AG04449 (cell line): ENCODE measurements at places on chromosomes 6 and 20.

- DNase-seq = no peak
Observed at GRCh38 chr6:29517245-29517644, 29.5 kb upstream of the MAS1L start.

- no peak for DNase-seq
Observed at GRCh38 chr6:89475634-89476033, 42.7 kb downstream of the ANKRD6 start.

GRCh38 chr6:156988276-156989158, 211.3 kb downstream of the ARID1B start:
- no peak for DNase-seq

GRCh38 chr20:13336308-13337089, 115.4 kb downstream of the ISM1 start:
- no peak for DNase-seq

- DNase-seq = no peak
Observed at GRCh38 chr6:1422290-1422689, 32.9 kb downstream of the FOXF2 start.

DNA sequence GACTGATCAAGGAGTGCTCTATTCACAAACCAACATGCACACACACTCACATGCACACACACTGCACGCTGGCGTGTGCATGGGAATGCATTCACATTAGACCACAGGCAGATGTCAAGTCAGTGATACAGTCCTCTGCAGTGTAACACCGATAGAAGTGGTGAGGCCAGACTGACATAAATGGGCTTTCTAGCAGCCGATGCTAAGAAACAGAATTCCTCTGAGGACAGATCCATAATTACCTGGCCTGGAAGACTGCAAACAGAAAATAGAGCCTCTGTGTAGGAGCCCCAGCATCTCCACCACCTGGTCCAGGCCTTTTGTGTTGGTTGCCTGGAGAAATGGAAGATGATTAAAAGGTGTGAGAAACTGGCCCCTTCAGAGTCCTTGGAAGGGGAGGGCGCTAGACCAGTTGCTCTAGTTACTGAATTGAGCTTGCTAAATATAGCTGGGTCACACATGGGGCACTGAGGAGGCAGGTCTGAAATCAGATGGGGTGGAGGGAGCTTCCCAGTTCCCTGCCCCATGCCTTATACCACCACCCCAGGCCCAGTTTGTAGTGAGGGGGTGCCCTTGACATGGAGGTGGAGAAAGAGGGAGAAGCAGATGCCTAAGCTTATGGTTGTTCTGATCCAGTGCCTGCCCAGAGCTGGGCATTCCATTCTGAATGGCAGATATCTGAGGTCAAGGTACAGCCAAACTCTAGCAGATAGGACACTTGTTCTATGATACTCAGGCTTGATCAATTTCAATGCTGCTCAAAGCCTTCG, 233.8 kb downstream of the LRFN2 start:
- DNase-seq = no peak
